Stimulated activated naive B cell treated with anti-CD40 and anti-IgM and Interleukin-4, amounts not matched to agents 10 μg/mL and 1 μg/mL and 100 μg/mL, for 72 hours (primary cell): ENCODE measurements at places on chromosomes 1 and 21.

DNA sequence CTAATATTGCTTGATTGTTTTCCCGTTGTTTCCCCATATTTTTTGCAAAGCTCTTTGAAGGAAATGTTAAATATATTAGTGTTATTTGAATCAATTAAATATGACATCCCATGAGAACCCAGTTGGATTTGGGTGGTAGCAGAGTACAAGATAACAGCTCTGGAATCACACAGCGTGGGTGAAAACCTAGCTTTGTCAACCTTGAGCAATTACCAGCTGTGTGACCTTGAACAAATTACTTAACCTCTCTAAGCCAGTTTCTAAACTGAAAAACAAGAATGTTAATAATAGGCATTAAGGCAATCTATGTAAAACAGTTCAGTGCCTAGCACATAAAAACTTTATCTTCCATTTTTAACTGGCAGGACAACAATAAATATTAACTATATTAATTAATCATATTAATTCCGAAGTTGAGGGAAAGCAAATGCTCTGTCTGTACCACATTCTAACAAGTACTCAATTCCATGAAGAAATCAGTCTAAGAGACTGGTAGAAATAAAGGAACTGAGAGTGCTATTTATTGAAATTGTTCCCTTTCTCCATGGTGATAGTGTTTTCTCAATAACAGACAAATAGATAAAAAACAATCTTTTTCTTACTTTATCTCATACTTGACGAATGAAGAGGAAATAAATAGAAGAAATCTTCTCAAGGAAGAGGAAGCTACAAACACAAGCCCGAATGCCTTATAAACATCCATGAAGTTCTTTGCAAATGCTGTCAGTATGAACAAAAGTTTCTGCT lies 27.0 kb downstream of the DNASE2B start:
- no peak for DNase-seq
- no peak overlapping the region for H3K27ac ChIP-seq
- peaks cover 4% of the 10 kb centered on the region for H3K36me3 ChIP-seq
- no peak overlapping the region for H3K4me3 ChIP-seq
- H3K27me3 ChIP-seq = no peaks in the 10 kb centered on the region
- no peaks in the 10 kb centered on the region for H3K4me1 ChIP-seq

GRCh38 chr1:21811875-21812305 lies at the start of gene LDLRAD2:
TSS of gene LDLRAD2 (plus strand) at chr1:21812265. CDS start at chr1:21812452, 187 bp downstream.
- H3K27ac ChIP-seq = no peak within 1 kb of the TSS
- no peaks in the 10 kb centered on the region for H3K36me3 ChIP-seq
- no peak for DNase-seq
- no peaks in the 10 kb centered on the region for H3K27me3 ChIP-seq

DNA sequence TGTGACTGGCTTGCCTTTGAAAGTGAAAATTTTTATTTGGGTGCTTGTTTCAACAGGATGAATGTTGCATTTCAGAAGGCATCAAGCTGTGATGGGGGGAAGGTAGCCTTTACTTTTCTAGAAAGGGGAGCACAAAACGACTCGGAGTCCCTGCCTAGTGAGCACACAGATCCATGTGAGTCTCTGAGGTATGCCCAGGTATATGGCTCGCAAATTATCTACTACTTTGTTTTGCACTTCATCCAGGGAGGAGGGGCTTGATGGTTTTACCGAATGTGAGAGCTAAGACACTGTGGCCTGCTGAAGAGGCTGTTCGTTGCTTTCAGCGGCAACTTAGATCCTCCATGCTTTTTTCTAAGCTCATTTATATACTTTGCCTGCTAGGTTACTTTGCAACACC lies 537.7 kb upstream of the PTBP2 start:
- DNase-seq = no peak
- H3K27me3 ChIP-seq = no peaks in the 10 kb centered on the region
- H3K4me3 ChIP-seq = no peak overlapping the region

- H3K27ac ChIP-seq = peak overlapping the region; percentile 95
- peaks cover 14% of the 10 kb centered on the region for H3K4me1 ChIP-seq
- H3K27me3 ChIP-seq = peaks cover 65% of the 10 kb centered on the region
- H3K36me3 ChIP-seq = no peaks in the 10 kb centered on the region
Measured at GRCh38 chr21:33078907-33079582, 9.1 kb downstream of the OLIG1 start.

GRCh38 chr1:63322114-63322943 lies at the start of gene FOXD3:
TSS of gene FOXD3 (plus strand) at chr1:63322567. CDS start at chr1:63323059, 492 bp downstream.
- peak within 1 kb of the TSS; percentile 94 for H3K27ac ChIP-seq
- peaks cover 50% of the 10 kb centered on the region for H3K27me3 ChIP-seq
- H3K4me1 ChIP-seq = peaks cover 50% of the 10 kb centered on the region
- peak within 1 kb of the TSS; percentile 81 for H3K4me3 ChIP-seq
- no peak for DNase-seq

- no peaks in the 10 kb centered on the region for H3K36me3 ChIP-seq
- H3K27ac ChIP-seq = peak overlapping the region; percentile 81
- H3K4me1 ChIP-seq = peaks cover 14% of the 10 kb centered on the region
- no peak overlapping the region for H3K4me3 ChIP-seq
- DNase-seq = no peak
Measured at GRCh38 chr21:42027822-42028765, 17.9 kb upstream of the ZBTB21 start.

DNA sequence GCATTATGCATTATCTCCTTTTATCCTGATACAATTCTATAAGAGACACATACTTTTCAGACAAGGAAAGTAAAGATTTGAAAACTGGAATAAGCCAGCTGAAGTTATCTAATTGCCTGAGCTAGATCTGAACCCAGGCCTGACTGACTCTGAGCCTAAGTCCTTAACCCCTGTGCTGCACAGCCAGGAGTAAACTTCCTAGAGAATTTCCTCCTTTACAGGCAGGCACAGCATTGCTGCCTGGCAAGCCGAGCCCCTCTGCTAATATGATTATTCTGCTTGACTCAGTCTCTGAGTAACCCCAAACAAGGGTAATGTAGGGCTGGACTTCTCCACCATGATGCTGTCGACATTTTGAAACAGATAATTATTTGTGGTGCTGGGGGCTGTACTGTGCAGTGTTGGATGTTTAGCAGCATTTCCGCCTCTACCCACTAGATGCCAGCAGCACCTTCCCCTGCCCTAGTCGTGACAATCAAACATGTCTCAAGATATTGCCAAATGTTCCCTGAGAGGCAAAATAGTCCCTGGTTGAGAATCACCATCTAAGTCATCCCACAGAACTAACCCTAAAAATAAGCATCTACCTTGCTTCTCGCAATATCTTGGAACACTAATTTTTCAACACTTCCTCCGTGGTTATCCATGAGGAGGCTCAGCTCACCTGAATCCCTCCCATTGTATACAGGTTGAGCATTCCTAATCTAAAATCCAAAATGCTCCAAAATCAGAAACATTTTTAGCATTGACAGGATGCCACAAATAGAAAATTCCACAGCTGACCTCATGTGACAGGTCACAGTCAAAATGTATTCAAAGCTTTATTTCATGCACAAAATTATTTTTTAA lies 18.5 kb downstream of the CAMK1G start:
- no peaks in the 10 kb centered on the region for H3K36me3 ChIP-seq
- H3K27me3 ChIP-seq = peaks cover 26% of the 10 kb centered on the region
- no peak for DNase-seq
- no peak overlapping the region for H3K4me3 ChIP-seq

GRCh38 chr1:44485229-44485933 lies 80.3 kb downstream of the RNF220 start:
- H3K27me3 ChIP-seq = peaks cover 14% of the 10 kb centered on the region
- no peak overlapping the region for H3K27ac ChIP-seq
- DNase-seq = no peak
- no peaks in the 10 kb centered on the region for H3K36me3 ChIP-seq
- H3K4me3 ChIP-seq = no peak overlapping the region
